ENCODE measurements at places on chromosomes 12 and 14.

DNA sequence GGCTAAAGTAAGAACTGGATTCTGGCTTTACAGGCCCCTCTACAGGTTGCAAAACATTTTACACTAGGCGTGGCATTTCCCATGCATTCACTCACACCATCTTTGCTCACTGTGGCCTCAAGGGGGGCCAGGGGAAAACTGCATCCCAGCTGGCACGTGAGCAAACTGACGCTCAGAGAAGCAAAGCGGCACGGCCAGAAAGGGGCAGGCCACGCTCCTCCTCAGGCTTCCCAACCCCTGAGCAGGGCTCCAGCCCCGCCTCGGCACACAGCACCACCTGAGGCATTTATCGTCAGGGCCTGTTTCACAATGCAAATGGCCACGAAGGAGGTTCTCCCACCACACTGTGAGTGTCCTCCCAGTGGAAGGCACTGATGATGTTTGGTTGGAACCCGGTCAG, 90.8 kb downstream of the BCL11B start:
- DNase-seq = no peak

GRCh38 chr12:26126340-26127284, 1.8 kb upstream of the BHLHE41 start:
- no peak for DNase-seq

GRCh38 chr14:54697001-54697400, 130.1 kb downstream of the SAMD4A start:
- no peak for DNase-seq

GRCh38 chr12:68271346-68271745, 17.9 kb upstream of the IL22 start:
- DNase-seq = no peak

Data from forelimb muscle (tissue), 1 donor.